ENCODE measurements at places on chromosomes 3 and 15.
A peak's percentile ranks its signal among the peaks of the same experiment; 100 is the strongest.

DNA sequence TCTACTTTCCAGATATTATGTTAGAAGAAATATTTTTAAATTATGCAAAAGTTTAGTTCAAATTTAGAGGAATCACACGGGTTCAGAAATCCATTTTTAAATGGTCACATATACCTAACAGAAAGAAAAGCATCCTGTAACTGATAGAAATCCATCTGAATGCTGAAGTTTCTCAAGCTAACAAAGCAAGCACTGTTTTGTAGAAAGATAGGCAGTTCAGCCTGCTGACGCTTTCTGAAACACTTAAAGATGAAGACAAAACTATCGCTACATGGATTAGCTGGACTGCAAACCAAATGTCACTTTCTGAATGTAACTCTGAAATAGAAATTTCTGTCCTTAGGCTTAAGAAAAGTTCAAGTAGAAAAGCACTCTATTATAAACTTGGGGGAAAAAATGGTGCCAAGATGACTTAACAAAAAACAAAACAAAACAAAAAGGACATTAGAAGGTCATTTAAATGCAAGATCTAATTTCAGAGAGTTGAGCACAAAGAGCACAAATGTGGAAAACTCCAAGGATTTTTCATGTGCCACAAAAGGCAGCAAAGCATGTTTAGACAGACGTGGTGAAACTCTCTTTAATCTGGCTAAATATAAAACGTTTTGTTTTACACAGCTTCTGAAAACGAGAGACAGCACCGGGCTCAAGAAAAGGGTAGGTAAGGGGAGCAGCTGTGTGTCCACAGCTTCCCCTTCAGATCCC lies 1.2 kb downstream of the PLOD2 start:
- peak overlapping the region; percentile 90 for H3K27ac ChIP-seq
- H3K4me1 ChIP-seq, result peaks cover 36% of the 10 kb centered on the region
- H3K4me3 ChIP-seq, result peak overlapping the region; percentile 90
- H3K36me3 ChIP-seq, result no peaks in the 10 kb centered on the region

GRCh38 chr3:87203809-87204208 lies 23.3 kb upstream of the CHMP2B start:
- no peak overlapping the region for H3K27ac ChIP-seq
- H3K36me3 ChIP-seq, result no peaks in the 10 kb centered on the region
- no peaks in the 10 kb centered on the region for H3K4me1 ChIP-seq
- H3K4me3 ChIP-seq, result no peak overlapping the region
- DNase-seq, result no peak
- H3K27me3 ChIP-seq, result no peaks in the 10 kb centered on the region

- no peak overlapping the region for H3K4me3 ChIP-seq
- H3K4me1 ChIP-seq, result no peaks in the 10 kb centered on the region
- no peak for DNase-seq
- peaks cover 15% of the 10 kb centered on the region for H3K27me3 ChIP-seq
- H3K27ac ChIP-seq, result no peak overlapping the region
These were observed 131.8 kb downstream of the MDFIC2 start for GRCh38 chr3:70180664-70181063.

- peak overlapping the region; percentile 13 for H3K27ac ChIP-seq
- peaks cover 6% of the 10 kb centered on the region for H3K4me1 ChIP-seq
- H3K4me3 ChIP-seq, result no peak overlapping the region
- H3K27me3 ChIP-seq, result no peaks in the 10 kb centered on the region
These were observed 117.2 kb upstream of the LRIG1 start for GRCh38 chr3:66618066-66618465.

GRCh38 chr3:86208772-86209171 lies 782.2 kb downstream of the VGLL3 start:
- H3K36me3 ChIP-seq, result no peaks in the 10 kb centered on the region
- no peak for DNase-seq
- no peaks in the 10 kb centered on the region for H3K4me1 ChIP-seq

DNA sequence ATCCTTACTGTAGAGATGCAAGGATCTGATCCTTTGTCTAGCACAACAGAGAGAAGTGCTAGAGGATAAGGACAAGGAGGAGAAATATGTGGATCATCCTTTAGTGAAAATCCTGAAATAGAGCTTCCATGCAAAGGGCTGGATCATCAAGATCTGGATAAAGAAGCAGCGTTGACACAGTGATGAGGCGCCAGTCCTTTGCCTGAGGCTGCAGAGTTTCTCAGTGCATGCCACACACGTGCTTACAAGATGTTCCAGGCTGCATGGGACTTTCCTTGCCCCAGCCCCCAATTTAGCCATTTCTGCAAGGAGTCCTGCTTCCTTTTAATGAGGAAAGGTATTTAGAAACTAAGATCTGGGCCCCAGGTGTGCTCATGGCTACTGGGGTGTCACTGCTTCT lies 7.2 kb upstream of the ABTB1 start:
- H3K36me3 ChIP-seq, result peaks cover 3% of the 10 kb centered on the region
- DNase-seq, result no peak
- no peak overlapping the region for H3K4me3 ChIP-seq
- no peak overlapping the region for H3K27ac ChIP-seq
- H3K4me1 ChIP-seq, result no peaks in the 10 kb centered on the region
- H3K27me3 ChIP-seq, result no peaks in the 10 kb centered on the region

- H3K27ac ChIP-seq, result no peak overlapping the region
- peaks cover 65% of the 10 kb centered on the region for H3K27me3 ChIP-seq
- H3K4me3 ChIP-seq, result no peak overlapping the region
- no peak for DNase-seq
These were observed 1.6 kb upstream of the SHOX2 start for GRCh38 chr3:158107605-158108444.

Measured in suprapubic skin (tissue), 4 donors.